HS-27A (cell line): ENCODE measurements at places on chromosomes 4 and X.

DNA sequence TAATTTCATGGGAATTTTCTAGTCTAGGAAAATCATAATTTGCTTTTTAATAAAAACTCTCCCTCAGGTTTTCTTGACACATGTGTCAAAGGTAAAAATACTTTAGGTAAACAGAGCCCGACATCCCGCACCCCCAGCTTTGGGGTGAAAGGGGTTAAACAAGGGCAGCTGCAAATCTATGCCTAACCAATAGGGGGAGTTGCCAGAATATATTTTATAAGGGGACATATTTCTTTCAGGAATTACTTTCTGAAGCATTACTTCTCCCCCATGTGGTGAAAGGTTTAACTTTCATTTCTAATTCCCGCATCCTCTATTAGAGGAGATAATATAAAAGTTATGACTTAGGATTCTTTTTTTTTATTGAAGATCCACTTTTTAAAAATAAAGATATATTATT lies 53.9 kb upstream of the HEPH start:
- no peak for DNase-seq

DNA sequence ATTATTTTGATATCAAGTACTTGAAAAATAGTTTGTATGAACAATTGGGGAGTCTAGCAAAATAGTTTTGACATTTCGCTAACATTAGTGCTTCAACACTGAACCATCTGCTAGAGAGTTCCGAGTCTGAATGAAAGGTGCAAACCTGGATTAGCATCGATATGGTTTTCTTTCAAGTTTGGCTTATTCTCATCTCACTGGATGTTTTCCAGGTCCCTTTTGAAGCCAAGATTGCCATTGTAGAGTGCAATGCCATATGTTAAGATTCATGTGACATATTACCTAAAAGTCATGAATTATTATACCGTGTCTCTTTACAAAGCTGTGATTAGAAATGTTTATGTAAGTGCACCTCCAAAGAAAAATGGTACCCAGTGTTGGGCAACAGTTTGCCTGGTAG lies 36.8 kb upstream of the NAA11 start:
- DNase-seq: no peak

- no peak for DNase-seq
These were observed 225.5 kb downstream of the AFAP1 start for GRCh38 chr4:7714176-7714575.

DNA sequence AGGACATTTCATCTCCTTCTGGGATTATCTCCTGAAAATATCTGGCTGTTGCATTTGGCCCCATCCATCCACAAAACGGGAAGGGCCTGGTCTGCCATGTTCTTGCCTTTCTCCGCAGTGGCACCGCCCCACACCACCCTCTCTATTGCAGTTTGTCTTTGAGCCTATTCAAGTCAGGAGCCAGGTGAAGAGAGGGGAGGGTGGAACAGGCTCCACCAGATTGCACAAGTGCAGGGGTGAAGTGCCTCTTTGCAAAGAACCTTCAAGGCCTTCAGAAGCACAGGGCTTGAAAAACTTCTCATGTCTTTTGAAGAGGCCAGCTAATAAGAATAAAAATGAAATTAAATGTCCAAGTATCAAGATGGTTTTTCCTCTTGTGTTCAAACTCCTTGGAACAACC lies 28.7 kb downstream of the RS1 start:
- DNase-seq: no peak

- no peak for DNase-seq
These were observed 107.2 kb upstream of the NALF2 start for GRCh38 chrX:69396916-69397315.

GRCh38 chr4:57162499-57163019 lies 52.4 kb upstream of the IGFBP7 start:
- DNase-seq: no peak

- DNase-seq: no peak
These were observed 124.9 kb downstream of the KDM6A start for GRCh38 chrX:44997888-44998287.

DNA sequence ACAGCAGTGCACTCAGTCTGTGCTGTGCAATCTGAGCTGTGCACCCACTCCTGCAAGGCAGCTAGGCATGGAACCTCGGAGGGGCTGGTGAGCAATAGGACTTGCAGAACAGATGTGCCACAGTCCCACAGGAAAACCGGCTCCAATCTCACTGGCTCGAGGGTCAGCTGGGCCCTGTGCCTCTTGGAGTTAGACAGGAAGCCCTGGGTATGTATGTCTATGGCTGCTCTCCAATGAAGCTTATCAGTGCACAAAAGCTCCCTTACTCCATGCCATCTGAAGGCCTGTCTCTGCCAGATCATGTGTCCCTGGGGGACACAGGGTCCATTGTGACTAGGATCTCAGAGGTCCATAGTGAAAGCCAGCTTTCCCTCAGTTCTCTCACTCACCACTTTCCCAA lies 335.8 kb downstream of the SH3BGRL start:
- no peak for DNase-seq

- no peak for DNase-seq
These were observed 217.1 kb upstream of the STS start for GRCh38 chrX:6930307-6930849.

DNA sequence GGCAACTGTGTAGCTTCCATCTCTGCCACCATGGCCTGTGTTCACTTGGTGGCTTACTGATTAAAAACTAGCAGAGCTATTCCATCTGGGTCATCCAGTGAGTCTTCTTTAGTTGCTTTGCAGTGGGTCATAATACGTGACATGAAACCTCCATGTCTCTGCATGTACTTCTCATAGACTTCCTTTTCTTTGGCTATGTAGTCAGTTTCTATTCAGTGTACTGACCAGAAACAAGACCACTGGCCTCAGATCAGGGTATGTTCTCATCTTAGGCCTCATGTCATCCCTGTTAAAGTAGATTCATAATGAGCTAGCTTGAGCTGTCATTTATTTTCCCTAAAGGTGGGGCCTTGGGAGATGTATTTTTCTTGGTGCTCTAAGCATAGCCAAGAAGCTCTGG lies 195.2 kb downstream of the CCNG2 start:
- DNase-seq: no peak

- DNase-seq: no peak
These were observed 34.8 kb downstream of the YIPF6 start for GRCh38 chrX:68533656-68534055.

DNA sequence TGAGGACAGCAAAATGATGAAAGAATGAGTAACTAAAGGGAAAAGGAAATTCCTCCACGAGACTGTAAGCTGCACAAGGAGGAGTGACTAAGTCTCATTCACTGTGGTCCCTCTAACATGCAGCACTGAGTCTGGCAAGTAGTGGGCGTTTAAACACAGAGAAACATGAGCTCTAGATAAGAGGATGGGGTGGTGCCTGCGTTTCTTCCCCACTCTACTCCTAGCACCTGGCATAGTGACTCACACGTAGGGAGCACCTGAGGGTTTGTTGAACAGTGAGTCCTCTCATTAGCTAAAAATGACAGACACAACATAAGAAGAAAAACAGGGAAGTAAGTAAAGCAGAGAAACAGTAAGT lies 105.8 kb upstream of the CBR4 start:
- peak; percentile 57 for DNase-seq

DNA sequence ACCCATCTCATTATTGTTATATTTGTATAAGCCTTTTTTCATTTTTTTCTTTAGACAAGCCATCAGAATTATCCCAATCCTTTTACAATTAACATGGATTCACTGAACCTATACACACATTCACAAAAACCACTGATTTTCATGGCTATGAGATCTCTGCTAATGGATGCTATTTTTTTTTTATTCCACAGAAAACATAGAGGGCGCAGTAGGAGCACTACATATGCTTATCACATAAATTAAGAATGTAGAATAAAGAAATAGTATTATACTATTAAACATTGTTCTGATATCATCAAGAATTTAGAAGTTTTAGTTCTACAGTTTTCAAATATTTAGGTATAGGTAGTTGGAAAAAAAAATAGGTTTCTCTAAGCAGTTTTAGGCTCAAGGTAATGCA lies 1477.4 kb downstream of the ARAP2 start:
- no peak for DNase-seq

- peak; percentile 47 for DNase-seq
These were observed 75.4 kb downstream of the FAT4 start for GRCh38 chr4:125390126-125390525.

DNA sequence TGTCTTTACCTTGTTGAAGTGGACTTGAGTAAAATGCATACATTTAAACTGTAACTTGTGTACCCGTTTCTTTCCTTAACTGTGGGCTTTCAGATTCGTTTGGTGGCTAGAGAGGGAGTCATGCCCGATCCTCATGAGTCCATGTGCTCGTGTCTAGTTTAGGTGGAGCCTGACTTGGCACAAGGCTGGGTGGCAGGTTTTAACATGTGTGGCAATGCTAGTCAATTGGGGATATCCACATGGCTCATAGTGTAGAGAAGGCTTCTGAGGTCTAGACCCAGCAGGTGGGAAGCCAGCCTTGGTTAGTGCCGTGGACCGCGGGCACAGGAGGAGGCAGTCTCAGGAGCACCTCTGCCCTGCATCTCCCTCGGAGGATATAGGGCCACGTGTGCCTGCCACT lies 48.5 kb upstream of the CLCN4 start:
- no peak for DNase-seq

DNA sequence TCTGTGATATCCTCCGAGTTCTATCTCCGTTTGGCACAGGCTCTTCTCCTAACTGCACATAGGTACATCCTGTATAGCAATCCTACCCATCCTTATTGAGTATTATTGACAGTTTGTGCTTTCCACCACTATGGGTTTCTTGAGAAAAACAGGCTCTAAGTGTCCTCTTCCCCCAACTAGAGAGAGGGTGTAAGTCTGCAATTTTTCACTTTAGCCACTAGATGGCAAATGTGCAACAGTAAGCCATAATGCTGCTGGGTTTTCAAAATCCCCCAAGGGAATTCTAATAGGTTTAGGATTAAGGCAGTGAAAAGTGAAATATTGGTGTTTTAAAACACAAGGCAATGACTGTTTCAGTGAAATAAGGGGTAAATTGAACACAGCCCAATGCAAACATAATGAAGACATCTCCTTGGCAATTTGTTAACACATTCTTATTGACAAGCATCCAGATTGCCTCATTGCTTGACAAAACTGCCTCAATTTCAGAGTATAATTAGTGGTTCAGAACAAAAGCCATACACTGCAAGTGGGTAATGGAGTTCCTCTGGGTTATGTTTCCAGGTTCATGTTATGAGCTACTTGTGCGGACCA lies 239.0 kb upstream of the HTR2C start:
- no peak for DNase-seq

DNA sequence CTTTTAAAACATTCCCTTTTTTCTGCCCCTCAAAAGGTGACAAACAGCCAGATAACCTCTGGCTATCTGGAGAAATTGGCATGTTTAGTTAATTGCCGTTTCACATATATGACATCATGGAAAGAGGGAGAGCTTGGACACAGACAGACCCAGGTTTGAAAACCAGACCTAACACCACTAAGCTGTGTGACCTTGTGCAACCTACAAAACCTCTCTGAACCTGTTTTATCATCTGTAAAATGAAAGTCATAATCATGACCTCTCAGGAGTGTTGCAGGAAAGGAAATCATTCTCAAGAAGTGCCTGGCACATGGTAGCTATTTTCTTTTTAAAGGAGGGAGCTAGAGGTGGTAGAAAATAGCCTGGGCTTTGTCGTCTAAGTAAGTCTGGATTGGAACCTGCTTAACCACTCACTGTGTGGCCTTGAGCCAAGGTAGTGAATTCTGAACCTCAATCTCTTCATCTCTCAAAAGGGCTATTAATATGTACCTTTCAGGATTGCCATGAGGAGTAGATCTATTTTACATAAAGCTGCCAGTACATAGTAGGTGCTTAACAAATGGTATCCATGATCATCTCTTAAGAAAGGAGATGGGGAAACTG lies 363.5 kb downstream of the BCOR start:
- DNase-seq: no peak

DNA sequence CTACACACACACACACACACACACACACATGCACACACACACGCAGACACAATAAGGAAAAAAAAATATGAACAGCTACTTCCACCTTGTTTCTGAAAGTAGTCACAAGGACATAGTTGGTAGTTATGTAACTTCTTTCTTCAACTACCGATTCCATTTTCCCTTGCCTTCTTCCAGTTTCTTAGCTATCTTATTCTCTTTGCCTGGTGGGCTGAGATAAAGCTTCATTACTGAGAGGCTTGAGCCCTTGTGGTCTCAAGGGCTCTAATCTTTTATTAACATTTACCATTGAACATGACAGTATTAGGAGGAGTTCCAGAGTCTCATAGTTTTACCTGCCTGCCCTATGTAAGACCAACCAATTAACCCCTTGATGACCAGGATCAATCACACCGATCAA lies 8.9 kb upstream of the SMIM10 start:
- no peak for DNase-seq

DNA sequence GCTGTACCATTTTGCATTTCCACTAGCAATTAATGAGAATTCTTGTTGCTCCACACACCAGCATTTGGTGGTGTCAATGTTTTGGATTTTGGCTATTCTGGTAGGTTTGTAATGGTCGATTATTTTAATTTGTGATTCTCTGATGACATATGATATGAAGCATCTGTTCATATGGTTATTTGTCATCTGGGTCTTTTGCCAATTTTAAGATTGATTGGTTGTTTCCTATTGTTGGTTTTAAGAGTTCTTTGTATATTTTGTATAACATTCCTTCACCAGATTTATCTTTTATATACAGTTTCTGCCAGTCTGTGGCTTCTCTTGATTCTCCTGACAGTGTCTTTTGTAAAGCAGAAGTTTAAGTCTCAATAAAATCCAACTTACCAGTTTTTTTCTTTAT lies 18.5 kb upstream of the BDH2 start:
- DNase-seq: no peak

GRCh38 chr4:121408-122084 lies 2.8 kb upstream of the ZNF718 start:
- no peak for DNase-seq
